NCI-H2029 (cell line): ENCODE measurements at places on chromosomes 2 and 18.

DNA sequence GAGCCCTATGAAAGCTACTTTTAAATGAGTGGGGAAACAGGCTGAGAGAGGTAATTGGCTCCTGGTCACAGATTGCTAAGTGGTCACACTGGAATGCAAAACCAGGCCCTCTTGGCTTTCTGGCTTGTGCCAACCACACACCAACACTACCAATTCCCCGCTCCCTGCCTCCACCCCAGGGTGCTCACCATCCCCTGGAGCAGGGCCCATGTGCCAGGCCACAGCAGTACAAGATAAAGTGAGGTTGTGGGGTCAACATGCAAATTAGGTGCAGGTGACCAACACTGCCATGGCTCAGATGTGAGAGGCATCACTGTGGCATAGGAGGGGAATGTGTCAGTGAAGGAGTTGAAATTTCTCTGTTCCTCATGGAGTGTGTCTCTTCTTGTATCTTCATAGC, 312.5 kb downstream of the MYCN start:
- DNase-seq, result no peak

GRCh38 chr2:130373808-130374365, 18.0 kb downstream of the PTPN18 start:
- DNase-seq, result no peak

DNA sequence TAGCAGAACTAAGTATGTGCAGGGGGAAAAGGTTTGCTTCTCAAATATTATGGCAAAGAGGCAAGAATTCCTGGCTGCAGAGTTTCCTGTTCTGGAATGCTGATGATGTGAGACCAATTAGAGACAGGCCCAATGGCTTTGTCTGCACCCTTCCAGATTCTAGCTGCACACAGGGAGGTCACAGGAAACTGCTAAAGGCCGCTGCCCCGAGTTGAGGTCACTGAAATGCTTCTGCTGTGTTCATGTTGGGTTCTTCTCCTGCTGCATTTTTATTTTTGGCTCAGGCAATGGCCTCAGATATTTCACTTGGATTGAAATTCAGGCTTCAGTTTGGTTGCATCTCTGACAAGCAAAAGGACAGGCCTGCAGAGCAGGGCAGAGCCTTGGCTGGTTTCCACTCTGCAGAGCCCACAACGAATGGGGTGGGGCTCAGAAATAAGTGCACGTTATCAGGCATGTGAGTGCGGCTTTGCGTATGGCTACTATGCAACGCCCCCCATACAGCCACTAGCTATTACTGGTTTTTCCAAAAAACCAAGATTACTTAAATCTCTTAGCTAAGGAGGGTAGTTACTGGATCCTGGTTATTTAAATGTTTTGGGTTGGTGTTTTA, 66.9 kb upstream of the FZD5 start:
- no peak for DNase-seq

DNA sequence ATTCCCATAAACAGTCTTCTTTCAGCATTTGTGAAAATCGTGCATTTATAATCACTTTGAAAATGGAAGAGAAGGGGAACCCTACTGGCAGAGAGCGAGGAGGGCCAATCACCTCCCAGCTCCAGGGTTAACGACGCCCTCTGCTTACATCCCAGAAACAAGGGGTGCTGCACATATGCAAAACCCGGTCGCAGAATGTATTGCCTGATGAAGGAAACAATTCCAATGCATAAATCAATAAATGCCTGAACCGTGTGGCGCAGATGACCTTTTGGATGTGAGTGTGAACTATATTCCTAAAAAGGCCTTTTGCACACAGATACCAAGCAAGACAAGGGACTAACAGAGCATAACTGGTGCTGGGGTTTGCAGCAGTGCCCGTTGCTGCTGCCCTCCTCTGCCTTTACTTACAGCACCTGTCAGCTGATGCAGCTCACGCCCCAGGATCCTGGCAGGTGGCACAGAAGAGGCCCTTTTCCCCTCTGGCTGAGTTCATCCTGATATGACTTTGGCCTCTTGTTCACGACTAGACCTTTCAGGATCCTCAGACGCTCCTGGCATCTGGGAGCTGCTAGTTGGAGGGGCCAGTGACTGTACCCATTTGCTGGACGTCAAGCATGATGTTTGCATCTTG, 67.8 kb downstream of the MYT1L start:
- DNase-seq, result no peak

GRCh38 chr2:134259571-134259970, 5.7 kb downstream of the MGAT5 start:
- DNase-seq, result no peak
